Transverse colon (tissue), 4 donors: ENCODE measurements at places on chromosomes 5 and 9.

DNA sequence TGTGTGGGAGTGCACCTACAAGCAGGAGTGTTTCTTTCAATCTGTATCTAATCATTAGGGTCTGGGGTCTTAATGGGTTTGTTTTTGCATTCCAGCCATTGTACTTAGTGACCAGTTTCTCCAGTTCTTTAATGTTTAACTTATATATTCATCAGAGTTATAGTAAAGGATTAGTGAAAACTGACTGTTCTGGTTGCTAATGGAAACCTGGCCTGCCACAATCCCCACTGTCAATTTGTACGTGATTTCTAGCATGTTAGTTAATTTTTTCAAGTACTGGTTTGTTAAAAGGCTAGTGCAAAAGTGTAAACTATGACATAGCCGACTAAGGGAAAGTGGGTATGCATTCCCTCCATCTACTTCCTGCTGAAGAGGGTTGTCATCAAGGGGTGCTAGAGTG lies 276.1 kb downstream of the HTR1A start:
- no peak for DNase-seq

DNA sequence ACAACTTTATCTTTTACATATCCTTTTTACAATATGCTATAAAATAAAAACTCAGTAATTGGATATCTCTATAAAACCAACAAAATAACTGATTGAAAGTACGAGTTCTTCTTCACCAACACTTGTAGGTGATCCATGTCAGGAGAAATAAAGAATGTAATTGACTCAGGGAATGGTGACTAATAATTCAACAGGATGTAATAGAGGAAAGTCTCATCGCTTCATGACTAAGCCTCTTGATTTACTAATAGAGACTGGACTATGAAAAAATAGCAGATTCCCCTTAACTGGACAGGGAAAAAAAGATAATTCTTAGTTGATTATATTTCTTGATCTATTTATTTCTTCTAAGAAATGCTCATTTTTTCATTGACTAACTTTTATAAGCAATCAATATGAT lies 507.7 kb upstream of the PTGER4 start:
- DNase-seq = no peak

GRCh38 chr5:132589467-132589866 lies 32.7 kb downstream of the RAD50 start:
- no peak for DNase-seq

DNA sequence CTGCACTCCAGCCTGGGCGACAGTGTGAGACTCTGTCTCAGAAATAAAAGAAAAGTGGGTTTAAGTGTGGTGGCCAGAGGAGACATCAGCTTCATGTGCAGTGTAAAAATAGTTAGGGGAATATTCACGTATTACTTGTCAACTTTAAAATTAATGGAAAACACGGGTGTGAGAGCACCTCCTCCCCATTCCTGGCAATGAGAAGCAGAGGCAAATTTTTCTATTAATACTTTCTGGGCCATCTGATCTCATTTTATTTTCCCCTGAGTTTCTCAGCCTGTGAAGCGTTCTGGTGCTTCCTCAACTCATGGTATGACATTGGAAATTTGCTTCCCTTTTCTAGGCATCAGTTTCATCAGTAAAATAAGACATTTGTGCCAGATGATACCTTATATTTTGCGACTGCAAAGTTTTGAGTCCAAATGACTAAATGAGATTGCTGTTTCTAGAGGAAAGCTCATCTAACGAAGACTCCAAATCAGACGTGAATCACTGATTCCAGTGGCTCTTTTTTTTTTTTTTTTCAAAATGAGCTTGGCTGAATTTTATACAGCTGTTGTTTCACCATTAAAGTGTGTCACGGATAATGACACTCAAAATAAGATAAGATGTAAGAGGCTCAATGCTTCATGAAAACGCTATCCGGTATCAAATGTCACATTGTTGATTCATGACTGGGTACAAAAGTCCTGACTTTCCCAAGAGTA lies 104.6 kb downstream of the MSX2 start:
- DNase-seq = no peak

GRCh38 chr5:73838901-73839300 lies 212.9 kb downstream of the ARHGEF28 start:
- DNase-seq = no peak

GRCh38 chr5:75620184-75620959 lies 9.1 kb downstream of the ANKDD1B start:
- DNase-seq = no peak

- no peak for DNase-seq
Measured at GRCh38 chr9:2362150-2362549, 259.4 kb upstream of the VLDLR start.

DNA sequence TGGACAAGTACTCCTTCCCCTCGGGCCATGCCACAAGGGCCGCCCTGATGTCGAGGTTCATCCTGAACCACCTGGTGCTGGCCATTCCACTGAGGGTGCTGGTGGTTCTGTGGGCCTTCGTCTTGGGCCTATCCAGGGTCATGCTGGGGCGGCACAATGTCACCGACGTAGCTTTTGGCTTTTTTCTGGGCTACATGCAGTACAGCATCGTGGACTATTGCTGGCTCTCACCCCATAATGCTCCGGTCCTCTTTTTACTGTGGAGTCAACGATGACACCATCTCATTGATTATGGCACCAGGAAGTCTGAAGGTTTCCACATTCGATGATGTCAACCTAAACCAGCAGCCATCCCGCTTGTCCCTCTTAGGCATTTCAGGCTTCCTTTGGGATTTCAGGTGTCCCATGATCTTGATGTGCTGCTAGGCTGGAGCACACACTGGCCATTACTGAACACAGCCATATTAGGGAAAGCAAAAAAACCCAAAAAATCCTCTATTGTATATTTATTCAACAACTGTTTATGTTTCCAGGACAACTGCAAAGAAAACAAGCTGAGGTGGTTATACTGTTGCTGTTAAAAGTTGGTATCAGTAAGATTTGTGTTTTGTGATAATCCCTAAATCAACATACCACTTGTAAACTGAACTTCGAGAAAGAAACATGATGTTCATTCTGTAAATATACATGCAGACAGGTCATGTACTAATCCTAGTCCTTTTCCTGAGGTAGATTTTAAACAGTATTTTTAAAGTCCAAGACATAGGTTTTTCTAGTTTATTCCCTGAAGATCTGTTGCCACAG lies 1.1 kb downstream of the PLPP6 start:
- DNase-seq = no peak

GRCh38 chr5:42854795-42855194 lies 43.1 kb upstream of the SELENOP start:
- DNase-seq = peak; percentile 46

GRCh38 chr9:119088002-119088547 lies 281.2 kb downstream of the BRINP1 start:
- DNase-seq = no peak

DNA sequence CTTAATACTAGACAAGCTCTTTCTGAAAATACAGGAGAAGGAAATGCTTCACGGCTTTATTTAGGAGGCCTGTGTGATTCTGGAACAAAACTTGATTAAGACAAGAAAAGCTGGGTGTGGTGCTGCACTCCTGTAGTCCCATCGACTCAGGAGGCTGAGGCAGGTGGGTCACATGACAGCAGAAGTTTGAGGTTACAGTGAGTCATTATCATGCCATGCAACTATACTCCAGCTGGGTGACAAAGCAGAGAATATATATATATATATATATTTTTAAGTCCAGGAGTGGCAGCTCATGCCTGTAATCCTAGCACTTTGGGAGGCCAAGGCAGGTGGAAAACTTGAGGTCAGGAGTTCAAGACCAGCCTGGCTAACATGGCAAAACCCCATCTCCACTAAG lies 33.1 kb upstream of the SPIN1 start:
- no peak for DNase-seq

GRCh38 chr5:2776337-2777302 lies 25.1 kb upstream of the IRX2 start:
- no peak for DNase-seq

- no peak for DNase-seq
Measured at GRCh38 chr5:176820937-176821336, 10.6 kb downstream of the UNC5A start.

GRCh38 chr5:95600557-95600956 lies 19.3 kb upstream of the GPR150 start:
- DNase-seq = no peak

DNA sequence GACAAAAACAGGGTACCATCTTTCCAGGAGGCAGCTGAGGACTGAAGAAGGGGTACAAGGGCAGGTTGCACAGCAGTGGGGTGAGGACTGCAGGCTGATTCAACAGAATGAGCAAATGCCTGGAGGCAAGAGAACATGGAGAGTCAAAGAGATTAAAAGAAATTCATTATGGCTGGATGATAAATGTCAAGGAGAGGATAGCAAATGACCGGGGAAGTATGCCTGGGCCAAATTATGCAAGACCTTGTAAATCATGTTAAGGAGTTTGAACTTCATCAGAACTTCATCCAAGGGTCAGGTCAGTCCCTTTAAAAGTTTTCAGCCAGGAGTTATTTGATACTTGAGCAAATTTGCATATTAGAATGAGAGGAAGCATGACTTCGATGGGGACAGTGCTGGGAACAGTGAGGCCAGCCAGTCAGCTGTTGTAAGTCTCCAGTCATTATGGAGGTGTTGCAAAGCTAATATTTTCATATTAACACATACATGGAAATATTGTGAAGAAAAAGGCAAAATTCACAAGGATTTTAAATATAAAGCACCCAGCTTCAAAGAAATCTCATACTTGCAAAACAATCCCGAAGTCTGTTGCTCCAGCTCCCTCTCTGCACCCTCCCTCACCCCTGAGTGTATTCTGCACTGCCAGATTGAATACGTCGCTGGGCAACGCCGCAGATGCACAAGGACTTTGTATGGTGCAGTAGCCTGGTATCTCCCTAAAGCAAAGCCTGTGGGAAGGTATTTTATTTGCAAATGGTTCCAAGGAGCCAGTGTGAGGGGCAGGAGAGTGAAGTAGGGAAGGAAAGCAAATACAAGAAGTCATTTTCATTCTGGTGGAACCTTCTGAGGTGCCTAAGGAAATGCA lies 509.8 kb upstream of the TLE4 start:
- no peak for DNase-seq

- no peak for DNase-seq
Measured at GRCh38 chr5:52760695-52761366, 26.9 kb upstream of the ITGA1 start.

DNA sequence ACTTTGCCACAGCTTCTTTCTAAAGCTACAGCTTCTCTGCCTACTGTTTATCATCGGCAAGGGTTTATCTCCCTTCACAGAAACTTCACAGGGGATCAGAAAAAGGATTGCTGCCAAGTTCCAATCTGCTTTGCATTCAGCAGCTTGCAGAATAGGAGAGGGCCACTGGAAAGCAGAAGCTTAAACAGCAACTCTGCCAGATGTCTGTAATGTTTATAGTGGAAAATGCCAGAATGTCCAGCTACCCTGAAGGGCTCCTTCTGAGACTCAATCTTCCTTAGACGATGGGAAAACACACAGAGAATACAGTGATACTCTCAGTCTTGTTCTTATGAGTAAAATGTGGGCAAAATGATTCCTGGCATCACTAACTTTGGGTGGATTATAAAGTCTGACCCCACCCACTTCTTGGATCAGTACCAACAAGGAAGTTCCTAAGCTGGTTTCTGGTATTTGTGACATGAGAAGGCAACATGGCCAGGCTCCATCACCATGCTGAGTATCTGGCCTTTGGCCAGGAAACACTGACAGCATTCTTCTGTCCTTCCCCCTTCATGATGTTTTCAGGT lies 19.0 kb downstream of the STOM start:
- DNase-seq = peak; percentile 68

GRCh38 chr5:112724901-112725300 lies 12.8 kb upstream of the APC start:
- DNase-seq = no peak

GRCh38 chr9:91786132-91786896 lies 163.7 kb downstream of the ROR2 start:
- DNase-seq = no peak

DNA sequence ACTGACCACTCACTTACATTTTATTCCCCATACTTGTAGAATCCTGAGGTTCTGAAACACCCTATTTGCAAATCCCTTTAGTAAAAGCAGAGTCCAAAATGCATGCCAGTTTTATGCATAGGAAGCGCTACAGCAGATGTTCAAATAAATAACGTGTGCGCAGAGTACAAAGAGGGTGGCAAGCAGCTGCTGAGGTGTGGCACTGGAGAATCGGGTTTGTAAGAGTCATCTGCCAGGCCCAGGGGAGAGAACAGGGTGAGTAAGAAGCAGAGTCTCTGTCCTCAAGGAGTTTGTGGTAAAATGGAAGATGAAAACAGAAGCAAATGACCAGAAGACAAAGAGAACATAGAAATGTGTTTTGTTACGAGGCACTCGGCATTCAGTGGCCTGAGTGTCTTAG lies 288.8 kb downstream of the GLIS3 start:
- no peak for DNase-seq
